Stimulated activated CD4-positive, alpha-beta T cell treated with anti-CD3 and anti-CD28 coated beads, Interleukin-12 subunit alpha, Interleukin-12 subunit beta, amount 100 ng/mL, for 24 hours (primary cell): ENCODE measurements at places on chromosomes 1 and 21.

DNA sequence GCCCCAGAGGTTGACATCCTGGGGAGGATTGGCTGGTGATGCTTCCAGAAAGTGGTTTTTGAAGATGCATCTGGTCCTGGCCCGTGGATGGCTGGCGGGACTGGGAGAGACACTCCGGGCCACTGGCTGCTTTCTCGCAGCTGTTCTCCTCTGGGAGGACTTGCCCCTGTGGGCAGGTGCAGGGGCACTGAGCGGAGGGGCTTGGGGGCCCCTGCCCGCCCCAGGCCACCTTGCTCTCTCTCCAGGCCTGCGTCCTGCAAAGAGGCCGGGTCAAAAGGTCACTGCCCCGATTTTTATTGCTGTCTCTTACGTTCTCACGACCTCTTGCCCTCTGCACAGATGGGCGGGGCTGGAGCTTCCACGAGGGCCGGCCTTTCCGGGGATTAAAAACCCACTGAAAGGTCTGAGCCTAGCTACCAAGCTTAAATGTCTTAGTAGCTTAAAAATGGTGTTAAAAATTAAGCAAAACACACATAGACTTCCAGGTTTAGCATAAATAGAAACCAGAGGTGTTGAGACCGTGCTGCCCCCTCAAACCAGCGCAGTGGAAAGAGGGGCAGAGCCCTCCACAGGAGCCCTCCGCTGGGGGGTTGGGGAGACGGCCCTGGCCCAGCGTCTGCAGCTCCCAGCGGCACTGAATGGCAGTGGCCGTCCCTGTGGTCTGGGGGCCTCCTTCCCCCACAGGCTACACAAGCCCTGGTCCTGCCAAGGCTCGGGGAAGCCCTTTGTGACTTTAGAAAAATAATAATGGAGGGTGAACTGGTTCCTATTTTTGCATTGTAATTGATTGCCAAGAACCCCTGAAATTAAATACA lies 43.9 kb downstream of the SKI start:
- no peak for DNase-seq

- no peak for DNase-seq
Measured at GRCh38 chr21:34670220-34670961, 1.6 kb downstream of the CLIC6 start.

GRCh38 chr1:202250982-202251381 lies 57.4 kb downstream of the LGR6 start:
- DNase-seq: no peak

DNA sequence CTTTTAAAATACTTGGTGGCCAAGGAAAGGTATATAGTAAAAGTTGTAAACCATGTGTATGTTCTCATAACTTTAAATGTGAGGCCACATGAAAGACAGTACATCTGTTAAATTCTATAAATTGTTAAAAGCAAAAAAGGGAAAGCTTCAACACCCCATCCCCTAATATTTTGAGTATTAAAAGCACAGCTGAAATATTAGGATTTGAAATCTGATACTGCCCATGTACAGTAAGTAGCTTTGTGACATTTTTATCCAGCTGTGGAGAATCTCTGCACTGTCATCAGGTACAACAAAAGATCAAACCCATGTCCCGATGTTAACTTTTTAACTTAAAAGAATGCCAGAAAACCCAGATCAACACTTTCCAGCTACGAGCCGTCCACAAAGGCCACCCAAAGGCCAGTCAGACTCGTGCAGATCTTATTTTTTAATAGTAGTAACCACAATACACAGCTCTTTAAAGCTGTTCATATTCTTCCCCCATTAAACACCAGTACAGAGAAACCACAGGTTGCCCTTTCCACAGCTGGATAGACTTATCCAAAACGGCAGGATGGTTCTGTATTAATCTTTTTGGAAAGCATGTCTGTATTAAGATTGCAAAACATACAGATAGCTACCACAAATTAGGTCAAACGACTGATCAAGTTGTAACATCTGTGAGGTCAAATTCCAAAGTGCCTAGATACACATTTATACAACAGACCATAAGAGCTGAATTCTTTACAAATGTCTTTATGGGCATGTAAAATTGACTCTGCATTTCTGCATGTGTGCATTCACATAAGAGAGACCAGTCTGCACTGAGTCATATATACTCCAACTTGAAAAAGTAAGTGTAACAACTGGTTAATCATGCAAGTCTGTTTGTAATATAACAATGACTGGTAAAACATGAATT lies 5.2 kb downstream of the IRF2BP2 start:
- no peak for DNase-seq

DNA sequence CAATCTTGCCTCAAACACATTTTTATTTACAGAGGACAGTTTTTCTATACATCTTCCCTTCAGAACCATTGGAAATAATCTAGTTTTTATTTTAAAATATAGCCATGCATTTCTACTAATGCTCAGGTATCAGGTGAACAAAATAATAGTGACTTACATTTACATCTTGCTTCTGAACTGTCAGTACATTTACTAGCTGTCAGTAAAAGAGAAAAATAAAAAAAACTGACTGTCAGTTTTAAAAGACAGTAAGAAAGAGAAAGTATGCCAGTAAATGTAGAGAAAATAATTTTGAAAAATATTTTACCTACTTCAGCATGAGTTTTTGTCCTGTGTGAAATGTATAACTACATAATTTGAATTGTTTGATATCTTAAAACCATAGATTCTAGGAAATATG lies 33.5 kb downstream of the USH2A start:
- DNase-seq: no peak

DNA sequence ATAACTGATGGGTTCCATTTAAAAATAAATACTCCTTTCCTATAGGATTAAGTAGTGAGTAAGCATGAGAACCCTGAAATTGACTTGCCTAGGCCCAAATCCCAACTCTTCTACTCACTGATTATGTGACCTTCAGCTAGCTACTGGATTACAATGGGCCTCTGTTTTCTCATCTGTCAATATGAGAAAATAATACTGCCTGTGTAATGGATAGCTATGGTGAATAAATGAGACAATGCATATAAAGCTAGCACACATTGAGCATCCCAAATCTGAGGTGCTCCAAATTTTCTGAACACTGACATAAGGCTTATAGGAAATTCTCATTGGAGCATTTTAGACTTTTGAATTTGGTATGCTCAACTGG lies 5.3 kb upstream of the LRRC8C start:
- no peak for DNase-seq

- DNase-seq: no peak
Measured at GRCh38 chr1:145845144-145845513, 301 bp upstream of the NUDT17 start.

DNA sequence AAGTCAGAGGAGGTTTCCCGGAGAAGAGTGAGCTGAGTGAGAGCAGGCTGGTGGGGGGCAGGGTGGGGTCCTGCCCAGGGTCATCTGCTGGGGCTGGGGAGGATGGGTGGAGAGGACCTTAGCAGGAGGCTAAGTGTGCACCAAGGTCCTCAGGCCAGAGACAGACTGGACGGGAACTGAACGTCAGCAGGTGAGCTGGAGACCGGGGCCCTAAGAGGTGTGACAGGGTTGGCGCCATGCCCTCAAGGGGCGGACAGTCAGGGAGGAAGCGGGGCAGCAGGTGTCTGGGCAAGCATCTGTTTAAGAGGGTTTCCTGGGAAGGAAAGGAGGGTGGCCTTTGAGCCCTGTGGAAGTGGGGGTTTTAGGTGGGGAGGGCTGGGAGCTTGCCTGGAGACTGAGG lies 13.6 kb upstream of the PTPN7 start:
- no peak for DNase-seq

DNA sequence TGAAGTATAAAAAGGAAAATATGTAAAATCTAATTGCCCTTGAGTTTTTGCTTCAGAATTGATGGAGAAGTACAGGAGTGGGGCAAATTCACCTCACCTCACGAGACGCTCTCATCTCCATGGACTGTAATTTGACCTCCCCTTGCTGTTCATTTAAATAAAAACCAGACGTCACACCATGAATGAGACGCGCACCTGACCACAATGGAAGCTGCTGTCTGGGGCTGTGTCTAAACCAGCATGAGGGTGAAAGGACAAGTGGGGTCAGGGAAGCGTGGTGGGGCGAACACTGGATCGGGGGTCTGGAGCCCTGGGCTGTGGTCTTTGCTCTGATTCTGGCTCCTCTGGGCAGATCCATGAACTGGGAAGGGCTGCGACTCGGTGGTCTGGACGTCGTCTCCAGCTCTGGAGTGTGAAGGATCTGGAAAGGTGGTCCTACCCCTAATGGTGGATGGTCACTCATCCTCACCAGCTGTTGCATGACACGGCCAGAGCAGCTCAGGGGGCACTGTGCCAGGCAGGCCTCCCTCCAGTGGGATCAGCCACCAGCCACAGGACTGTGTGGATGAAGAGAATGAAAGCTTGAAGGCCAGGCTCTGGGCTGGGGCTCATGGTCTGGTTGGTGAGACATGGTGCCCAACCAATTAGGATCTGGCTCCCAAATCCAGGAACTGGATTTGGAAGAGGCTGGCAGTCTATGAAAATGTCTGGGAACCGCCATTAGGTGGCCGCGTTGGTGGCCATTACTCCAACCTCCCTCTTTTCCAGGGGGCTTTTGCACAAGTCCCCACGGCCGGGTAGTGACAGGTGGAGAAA lies 728.6 kb downstream of the PTPRU start:
- no peak for DNase-seq

GRCh38 chr1:11558276-11558675 lies 79.3 kb downstream of the DISP3 start:
- no peak for DNase-seq

GRCh38 chr1:11485191-11485590 lies 6.2 kb downstream of the DISP3 start:
- DNase-seq: no peak

GRCh38 chr1:241532162-241532531 lies at the start of gene KMO:
TSS of gene KMO (plus strand) at chr1:241532378. CDS start at chr1:241532445, 67 bp downstream.
- DNase-seq: no peak

- no peak for DNase-seq
Measured at GRCh38 chr1:245091171-245091621, 63.6 kb upstream of the KIF26B start.

- DNase-seq: no peak
Measured at GRCh38 chr1:198318085-198318484, 161.3 kb downstream of the NEK7 start.

GRCh38 chr1:211695135-211695816 lies 19.9 kb upstream of the NEK2 start:
- DNase-seq: no peak

- no peak for DNase-seq
Measured at GRCh38 chr1:76075877-76076276, 1.3 kb downstream of the ST6GALNAC3 start.

- DNase-seq: no peak
Measured at GRCh38 chr1:224631462-224632115, 15.5 kb downstream of the CNIH3 start.

DNA sequence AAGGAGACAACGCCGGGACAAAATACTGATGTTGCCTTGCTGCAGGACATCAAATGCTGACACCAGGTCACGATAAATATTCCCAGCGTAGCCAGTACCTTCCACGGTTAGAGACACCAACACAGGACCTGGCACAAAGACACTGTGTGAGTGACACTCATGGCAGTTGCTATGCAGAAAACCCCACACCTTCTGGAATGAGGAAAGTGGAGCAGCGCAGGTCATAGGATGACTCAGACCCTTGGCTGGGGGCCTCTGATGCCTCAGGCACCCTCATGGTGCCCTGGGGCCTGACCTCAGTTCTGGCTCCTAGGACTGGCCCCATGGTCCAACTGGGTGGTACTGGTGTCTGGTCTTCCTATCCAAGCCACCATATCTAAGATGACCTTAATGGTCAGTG lies 7.0 kb downstream of the DCST2 start:
- no peak for DNase-seq

DNA sequence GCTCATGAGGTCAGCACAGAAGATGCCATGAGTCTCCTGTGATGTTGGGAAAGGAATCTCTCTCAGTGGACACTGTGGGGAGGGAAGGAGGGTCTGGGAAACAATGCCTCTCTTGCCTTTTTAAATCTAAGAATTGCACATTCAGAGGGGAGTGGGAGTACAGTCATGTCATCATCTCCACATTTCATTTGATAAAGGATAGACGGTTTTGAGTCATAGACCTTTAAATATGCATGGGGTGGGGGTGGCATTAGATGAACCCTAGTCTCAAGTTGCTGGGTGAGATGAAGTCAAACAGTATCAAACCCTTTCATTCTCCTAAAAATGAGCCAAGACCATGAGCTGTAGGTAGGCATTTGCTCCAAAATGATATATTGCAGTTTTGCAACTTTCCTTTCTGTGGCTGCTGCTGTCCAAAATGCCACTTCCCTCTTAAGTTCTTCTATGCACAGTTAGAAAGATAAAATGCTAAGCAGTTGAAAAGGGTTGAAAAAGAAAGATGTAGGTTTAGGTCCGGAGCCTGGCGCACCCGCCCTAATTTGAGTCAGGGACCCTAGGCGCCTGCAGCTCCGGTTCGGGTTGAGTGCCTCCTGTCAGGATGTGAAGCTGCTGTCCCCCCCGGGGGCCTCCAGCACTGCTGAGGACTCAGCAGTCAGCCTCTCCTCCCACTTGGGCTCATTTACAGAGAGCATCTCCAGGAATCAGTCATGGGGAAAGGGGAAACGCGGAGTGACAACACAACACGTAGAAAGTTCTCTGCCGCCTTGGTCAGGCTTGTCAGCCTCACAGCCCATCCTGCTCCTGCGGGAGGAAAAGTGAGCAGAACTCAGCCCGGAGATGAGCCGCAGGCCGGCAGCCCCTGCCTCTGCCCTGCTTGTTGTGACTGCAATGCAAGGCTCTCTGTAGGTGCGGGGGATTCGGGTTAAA lies 479.3 kb upstream of the RUNX1 start:
- DNase-seq: peak; percentile 26

DNA sequence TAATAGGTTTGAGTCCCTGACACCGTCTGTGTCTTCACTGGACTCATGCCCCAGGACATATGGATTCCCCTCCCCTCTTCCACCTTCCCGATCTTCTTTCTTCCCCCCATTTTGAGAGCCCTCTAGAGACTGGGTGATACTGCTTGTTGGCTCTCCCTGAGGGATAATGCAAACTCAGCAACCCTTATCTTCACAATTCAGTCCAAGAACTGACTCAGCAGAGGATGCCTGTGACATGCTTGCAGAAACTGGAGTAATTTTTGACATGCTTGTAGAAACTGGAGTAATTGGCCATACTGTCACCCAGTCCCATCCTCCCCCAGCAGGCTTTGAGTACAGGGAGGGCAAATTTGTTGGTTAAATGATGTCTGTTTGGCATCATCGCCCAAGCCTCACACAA lies 127.6 kb upstream of the CTTNBP2NL start:
- no peak for DNase-seq

GRCh38 chr1:168088511-168089325 lies 48.0 kb downstream of the GPR161 start:
- DNase-seq: no peak

DNA sequence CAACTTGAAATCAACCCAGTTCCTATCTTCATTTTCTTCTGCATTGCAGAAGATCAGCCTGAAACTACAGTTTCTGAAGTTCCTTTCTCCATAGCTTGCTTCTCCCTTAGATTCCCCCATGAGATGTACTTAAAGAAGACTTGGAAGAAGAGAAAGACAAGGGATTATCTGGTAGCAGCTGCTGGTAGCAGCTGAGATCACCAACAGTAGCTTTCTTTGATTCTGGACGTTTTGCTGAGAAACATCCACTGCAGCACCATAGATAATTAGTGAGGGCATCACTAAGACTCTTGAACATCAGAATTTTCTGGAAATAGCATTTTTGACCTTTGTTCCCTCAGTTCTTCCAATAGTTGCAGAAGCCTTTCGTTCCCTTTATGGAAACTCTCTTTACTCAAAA lies 465 bp upstream of the CFHR3 start:
- DNase-seq: no peak
